Nephron progenitor cell (in vitro differentiated cells): ENCODE measurements at places on chromosomes 3 and 15.

DNA sequence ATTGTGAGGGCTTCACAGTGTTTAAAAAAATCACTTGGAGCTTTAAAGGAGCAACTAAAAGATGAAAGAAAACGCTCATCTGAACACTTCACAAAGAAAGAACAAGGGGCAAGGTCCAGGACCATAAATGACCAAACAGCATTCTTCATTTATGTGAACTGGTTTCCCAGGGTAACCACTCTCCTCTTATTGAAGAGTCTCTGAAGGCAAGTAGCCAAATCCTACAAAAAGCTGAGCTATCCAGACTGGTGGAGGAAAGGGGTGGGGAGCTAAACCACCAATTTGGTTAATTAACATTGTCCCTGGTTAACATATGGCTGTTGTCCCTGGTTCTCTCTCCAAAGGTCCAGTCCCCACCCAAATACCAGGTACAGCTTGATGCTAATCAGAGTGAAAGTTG is 58.1 kb downstream of the OSBPL10 start:
- no peak for DNase-seq

DNA sequence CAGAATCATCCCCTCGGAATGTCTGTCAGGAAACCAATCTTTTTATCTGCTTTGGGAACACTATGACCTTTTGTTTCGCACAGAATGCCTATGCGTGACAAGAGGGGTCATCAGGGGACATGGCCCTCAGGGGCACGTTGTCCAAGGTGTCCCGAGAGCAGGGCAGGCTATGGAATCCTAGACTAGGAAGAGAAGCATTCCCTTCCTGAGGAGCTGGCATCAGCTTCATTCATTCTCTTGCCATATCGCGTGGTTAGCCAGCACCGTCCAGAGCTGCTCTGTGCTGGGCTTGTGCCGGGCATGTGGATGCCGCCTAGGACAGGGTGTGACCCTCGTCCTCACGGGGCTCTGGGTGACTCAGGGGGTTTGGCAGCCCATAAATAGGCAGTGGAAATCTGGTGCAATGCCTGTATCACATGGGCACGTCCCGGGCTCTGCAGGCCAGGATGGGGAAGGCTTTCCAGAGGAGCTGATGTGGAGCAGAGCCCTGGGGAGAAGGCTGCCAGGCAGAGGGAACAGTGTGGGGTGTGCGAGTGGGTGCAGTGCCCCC is 117.8 kb downstream of the TMEM266 start:
- DNase-seq = no peak

DNA sequence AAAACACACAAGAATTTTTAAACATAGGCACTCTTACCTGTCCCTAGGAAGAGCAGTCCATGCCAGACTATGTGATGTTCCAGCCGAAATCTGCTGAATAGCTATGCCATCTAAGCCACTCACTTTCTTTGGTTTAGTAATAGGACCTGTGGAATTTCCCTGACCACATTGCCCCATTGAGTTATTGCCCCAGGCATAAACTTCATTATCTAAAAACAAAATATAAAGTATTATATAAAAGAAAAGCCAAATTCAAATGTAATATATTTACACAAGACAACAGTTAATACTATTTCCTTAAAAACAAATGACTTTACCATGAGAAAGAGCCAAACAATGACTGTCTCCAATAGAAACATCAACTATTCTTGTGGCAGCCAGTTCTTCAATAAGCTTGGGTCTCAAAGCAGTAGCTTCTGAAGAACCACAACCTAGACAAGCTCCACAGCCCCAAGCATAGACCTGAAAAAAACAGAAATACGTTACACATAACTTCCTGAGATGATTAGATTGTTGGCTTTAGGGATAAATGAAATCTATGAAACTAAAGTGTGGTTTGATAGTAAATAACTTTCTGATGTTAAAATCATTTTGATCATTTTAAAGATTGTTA is 84.3 kb downstream of the HERC1 start:
- DNase-seq = no peak

DNA sequence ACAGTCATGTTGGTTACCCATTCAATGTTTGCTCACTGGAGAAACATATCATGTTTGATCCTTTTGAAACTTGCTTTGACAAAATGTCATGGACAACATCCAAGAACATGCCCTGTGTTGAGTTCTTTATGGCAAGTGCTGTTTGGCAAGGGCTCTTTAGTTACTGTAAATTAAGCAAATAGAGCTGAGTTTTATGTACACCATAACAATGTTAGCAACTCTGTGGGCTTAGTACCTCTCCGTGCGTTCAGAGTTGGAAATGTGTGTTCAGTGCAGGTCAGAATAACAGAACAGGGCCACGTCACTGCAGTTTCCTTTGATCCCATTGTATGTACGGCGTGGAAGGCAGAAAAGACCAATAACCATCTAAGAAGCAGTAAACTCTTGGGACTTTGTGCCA is 132.5 kb downstream of the MYRIP start:
- no peak for DNase-seq

DNA sequence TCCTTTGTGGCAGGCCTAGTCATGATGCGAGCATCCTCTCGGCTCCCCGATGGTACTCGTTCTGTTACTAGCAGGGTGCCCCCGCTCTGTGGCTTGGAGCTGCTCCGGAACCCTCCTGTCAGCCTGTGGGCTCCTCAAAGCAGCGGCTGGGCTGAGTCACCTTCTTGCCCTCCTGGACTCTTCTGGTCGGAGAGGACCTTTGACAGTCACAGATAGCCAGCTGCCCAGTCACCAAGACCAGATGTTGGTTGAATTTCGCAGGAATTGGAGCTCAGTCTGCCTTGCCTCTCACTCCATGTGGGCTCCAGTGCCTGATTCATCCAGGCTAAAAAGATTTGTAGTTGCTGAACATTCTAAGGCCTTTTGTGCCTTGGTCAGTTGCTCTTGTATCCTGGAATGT is 94.5 kb downstream of the CHCHD6 start:
- no peak for DNase-seq

GRCh38 chr3:164174059-164174458 is 904.2 kb downstream of the SI start:
- DNase-seq = no peak

GRCh38 chr15:57769266-57769665 is 62.8 kb downstream of the POLR2M start:
- DNase-seq = no peak

- no peak for DNase-seq
Measured at GRCh38 chr15:78875107-78875914, 2.6 kb downstream of the MORF4L1 start.

- no peak for DNase-seq
Measured at GRCh38 chr3:43330981-43331380, 44.6 kb downstream of the SNRK start.

GRCh38 chr3:7658294-7658693 is 797.4 kb downstream of the GRM7 start:
- DNase-seq = no peak

DNA sequence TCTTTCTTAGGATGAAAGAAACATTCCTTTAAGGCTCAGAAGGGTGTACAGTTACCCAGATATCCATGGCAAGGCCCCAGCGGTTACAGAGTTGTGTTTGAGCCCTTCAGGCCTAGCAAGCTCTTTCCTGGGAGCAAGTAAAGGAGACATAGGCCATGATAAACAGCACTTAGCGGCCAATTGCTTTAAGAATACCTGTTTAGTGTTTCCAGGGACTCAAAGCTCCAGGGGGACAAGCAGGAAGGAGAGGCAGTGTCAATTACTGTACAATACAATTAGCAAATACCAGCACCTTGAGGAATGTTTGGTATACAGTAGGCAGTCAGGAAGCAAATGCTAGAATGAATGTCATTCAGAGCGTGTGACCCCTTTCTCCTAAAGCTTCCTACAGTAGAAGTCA is 176.3 kb upstream of the ICE2 start:
- no peak for DNase-seq

DNA sequence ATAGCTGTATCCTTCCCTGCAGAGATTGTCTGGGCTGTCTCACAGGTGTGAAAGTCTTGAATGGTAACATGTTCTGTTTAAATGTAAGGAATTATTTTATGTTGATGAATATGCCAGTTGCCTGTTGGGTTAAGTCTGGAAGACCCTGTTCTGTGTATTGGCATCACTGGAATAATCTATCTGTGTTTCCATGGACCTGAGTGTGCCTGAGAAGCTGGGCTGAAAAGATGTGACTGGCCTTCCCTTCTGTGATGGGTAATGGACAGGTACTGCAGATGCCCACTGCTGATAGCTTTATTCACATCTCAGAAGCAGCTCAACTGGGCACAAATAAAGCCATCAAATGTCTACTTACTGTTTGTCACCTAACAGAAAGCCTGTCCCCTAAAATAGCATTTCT is 196.3 kb downstream of the FNDC3B start:
- no peak for DNase-seq

DNA sequence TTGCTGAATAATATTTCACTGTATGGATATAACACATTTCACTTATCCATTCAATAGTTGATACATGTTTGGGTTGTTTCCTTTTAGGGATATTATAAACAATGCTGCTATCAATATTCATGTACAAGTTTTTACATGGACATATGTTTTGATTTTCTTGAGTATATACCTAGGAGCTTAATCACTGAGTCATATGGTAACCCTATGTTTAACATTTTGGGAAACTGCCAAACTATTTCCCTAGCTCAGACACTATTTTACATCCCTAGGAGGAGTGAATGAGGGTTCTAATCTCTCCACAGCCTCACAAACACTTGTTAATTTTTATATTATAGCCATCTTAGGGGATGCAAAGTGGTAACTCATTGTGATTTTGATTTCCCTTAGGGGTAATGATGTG is 66.0 kb downstream of the GPR156 start:
- DNase-seq = no peak

DNA sequence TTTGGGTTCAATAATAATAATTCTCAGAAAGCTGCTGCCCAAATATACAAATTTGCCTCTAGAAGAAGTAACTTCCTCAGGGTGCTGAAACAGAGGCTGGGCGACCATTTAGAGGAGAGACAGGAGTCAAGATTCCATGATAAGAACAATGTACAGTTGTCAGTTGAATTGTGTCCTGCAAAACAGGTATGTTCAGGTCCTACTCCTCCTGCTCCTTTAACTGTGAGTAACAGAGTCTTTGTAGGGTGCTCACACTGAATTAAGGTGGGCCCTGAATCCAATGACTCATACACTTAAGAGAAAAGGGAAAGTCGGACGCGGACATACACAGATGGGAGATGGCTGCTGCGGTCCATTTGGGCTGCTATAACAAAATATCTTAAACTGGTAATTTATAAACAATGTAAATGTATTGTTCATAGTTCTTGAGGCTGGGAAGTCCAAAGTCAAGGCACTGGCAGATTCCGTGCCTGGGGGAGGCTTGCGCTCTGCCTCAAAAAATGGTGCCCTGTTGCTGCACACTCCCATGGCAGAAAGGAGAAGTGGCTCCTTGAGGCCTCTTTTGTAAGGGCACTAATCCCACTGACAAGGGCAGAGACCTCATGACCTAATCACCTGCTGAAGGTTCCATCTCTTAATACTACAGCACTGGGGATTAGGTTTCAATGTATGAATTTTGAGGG is 55.1 kb downstream of the MB21D2 start:
- no peak for DNase-seq

DNA sequence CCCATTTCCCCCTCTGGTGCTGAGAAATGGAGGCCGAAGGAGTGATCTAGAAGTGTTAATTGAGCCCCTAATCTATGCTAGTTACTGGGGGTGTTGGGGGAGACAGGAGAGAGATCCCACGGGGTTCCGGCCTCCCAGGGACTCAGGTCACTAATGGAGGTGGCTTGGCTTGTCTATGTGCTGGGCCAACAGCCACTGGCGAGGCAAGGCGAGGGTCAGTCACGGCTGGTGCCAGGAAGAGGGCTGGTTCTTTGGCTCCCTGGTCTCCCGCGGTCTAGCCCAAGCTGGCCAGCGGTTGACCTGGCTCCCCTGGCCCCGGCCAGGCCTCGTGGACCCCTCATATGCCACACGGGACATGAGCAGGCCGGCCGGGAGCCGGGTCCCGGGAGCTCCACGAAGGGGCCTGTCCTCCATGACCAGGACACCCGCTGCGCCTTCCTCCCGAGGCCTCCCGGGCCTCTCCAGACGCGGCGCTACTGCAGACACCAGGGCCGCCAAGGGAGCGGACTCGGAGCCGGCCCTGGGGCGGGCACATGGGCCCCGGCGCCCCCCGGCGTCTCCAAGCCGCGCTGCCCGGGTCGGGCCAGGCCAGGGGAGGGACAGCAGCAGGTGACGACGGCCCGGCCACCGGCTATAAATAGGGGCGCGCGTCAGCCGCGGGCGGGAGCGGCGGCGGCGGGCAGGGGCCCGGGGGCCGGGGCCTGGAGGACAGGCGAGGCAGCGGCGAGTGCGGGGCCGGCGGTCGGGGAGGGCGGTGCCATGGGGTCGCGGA is at the start of gene ALPK3:
ALPK3 (plus strand) TSS at position 663 of the 772 bp plus-strand sequence; CDS start at position 760, 97 bp downstream.
- DNase-seq = peak; percentile 58

GRCh38 chr3:170423001-170423615 is 4.4 kb downstream of the CLDN11 start:
- no peak for DNase-seq

- DNase-seq = no peak
Measured at GRCh38 chr3:120555657-120556509, 40.3 kb upstream of the NDUFB4 start.

DNA sequence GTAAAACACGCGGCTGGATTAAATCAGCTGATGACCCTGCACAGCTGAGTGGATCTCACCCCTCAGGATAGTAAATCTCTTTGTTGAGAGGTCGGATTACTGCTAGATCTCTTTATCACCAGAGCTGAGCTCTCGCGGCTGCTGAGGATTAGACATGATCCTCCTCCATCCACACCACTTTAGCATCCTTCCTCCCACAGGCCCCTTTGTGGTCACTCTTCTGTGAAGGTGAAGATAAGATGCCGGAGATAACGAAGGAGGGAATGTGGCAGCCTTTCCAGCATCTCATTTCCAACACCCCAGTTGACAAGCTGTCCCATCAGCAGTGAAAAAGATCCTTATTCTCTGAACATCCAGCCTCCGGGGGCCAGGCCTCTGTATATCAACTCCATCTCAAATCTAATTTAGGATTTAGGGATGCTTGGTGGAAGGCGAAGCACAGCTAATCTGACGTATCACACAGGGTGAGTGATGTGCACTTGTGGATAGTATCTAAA is 47.5 kb upstream of the SELENOK start:
- DNase-seq = peak; percentile 27

DNA sequence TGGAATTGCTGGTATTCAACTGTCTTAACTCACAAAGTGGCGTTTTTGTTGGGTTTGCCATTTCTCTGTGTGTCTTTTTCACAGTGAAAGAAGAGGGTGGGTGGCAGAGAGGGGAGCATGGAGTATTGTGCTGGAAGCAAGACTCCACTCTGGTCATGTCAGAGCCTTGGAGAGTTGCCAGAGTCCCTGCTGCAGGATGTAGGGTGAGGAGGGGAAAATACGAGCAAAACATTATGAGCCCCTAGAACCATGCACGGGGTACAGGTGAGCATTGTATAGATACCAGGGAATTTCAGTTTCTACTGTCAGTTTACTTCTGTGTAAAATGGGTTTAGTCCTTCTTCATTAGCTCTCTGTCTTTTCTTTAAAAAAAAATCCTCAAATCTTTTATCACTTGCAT is 249.9 kb downstream of the CACNA2D3 start:
- no peak for DNase-seq

- no peak for DNase-seq
Measured at GRCh38 chr3:159859836-159860235, 128.8 kb upstream of the IL12A start.

GRCh38 chr3:156533205-156533604 is 21.7 kb downstream of the SSR3 start:
- no peak for DNase-seq

- no peak for DNase-seq
Measured at GRCh38 chr3:159499031-159499793, 489.4 kb upstream of the IL12A start.

- no peak for DNase-seq
Measured at GRCh38 chr3:167940241-167940640, 155.5 kb downstream of the GOLIM4 start.

- peak; percentile 37 for DNase-seq
Measured at GRCh38 chr15:85730001-85730820, 64.5 kb downstream of the KLHL25 start.
